ENCODE measurements at places on chromosomes 6 and 20. TPM values are rescaled to one million over a fixed set of nuclear protein-coding genes. Genes with fewer than 3 reads are reported as not detected.

Gene MCHR2
- not detected for polyA plus RNA-seq

Gene DEFB124
- polyA plus RNA-seq: 0.34 TPM

Gene SYS1
- polyA plus RNA-seq: 13.2 TPM

Gene IRAK1BP1
- 1.7 TPM for polyA plus RNA-seq

Gene EEF1A2
- 24.4 TPM for polyA plus RNA-seq

Gene TRIM10
- not detected for polyA plus RNA-seq

Gene RBM24
- 0.38 TPM for polyA plus RNA-seq
